ENCODE measurements at places on chromosomes 4 and X.
A peak's percentile ranks its signal among the peaks of the same experiment; 100 is the strongest.

- no peak for DNase-seq
Observed at GRCh38 chr4:8908206-8908893, 36.7 kb upstream of the HMX1 start.

DNA sequence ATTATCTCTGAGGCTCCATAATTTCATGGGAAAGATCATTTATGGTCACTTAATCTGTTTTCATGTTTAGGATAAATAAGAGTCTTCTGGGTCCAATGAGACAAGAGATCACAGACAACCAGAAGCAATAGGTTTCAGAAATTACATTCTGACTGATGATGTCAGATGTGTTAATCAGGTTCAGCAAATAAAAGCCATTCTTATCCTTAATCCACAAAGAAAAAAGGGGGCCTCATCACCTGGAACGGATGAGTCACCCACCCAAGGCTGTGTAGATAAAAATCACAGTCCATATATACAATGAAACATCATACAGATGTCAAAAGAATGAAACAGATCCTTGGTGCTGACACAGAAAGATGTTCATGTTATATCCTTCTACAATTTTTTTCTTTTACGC lies 36.6 kb downstream of the SYTL4 start:
- DNase-seq, result no peak

- no peak for DNase-seq
Observed at GRCh38 chrX:2933125-2933900, 4.2 kb upstream of the ARSD start.

GRCh38 chr4:162661913-162662312 lies 498.1 kb upstream of the FSTL5 start:
- no peak for DNase-seq

DNA sequence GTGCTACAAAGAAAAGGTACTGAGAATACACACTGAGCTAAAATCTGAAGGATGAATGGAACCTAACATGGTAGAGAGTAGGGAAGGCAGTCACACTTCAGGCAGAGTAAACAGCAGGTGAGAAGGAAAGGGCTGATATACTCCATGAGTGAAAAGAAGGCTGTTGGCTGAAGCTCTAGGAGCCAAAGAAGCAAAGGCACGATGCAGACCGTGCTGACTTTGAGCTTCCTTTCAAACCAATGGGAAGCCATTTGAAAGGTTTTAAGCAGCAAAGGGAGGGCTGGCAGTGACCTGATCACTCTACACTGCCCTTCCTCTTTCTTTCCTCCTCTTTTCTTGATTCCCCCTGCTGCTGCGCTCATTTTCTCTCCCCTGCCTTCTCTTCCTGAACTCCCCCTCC lies 66.4 kb downstream of the TMEM154 start:
- DNase-seq, result no peak

DNA sequence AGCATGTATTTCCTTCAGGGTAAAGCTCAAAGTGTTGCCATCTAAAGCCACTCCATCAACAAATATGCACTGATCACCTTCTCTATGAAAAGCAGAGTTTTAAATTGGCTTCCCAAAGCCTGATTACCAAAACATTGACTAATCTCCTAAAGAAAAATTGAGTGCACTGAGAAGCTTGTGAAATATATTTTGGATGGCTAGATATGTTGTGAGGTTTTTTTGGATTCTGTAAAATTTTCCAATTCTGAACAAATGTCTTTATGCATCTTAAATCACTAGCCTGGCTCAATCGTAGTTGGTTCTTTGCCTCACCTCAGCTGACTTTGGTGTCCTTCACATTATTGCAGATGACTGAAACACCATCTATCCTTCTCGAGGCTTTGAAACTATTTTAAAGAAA lies 14.9 kb upstream of the EXOSC9 start:
- no peak for DNase-seq

- DNase-seq, result no peak
Observed at GRCh38 chr4:22514001-22514400, 1.9 kb downstream of the ADGRA3 start.

DNA sequence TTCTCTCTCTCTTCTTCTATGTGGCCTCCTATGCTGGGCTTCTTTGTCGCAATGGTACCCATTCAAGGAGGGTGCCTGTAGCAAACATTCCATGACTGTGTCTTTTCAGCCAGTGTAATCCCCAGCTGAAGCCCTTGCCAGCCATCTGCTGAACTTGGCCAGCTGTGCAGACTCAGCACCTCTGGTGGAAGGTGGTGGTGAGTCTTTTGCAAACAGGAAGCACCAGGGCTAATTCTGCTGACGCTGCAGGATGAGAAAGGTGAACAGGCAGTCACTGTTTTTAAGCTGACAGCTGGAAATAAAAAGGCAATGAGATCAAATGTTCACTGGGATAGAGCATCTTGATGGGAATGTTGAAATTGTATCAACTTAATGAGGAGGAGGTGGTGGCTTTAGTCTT lies 298.7 kb upstream of the CLNK start:
- no peak for DNase-seq

- no peak for DNase-seq
Observed at GRCh38 chr4:8581094-8581861, 1.1 kb downstream of the GPR78 start.

DNA sequence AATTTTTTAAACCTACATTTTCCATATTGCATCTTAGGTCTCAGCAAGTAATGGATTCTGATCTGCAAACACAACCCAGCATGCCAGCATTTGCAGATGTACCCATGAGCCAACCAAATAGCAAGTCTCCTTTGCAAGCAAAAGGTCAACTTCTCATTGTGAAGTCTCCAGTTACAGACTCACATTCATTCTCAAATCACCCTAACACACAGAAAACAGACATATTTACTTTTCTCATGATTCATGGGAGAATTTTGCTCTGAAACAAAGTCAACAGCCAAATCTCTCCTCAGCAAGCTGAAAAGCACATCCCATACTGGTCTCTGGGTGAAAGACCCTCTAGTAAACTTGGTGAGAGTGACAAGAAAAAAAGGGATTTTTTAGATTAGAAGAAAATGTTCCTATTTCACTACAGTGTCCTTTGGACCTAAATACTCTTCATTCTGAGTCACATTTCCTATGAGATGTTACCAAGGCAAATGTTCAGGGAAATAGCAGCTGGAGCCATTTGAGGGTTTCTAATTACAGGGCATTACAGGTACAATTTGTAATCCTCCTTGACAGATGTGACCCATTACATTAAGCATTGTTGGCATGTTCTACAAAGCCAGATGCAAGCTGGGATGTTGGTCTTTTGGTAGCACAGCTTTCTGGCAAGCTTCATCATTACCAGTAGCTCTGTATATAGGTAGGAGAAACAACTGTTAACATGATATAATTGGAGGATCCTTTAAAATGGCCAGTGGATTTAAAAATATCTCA lies 383.3 kb downstream of the SMARCA1 start:
- DNase-seq, result no peak

GRCh38 chrX:36909676-36910030 lies 98.5 kb upstream of the FAM47C start:
- no peak for DNase-seq

DNA sequence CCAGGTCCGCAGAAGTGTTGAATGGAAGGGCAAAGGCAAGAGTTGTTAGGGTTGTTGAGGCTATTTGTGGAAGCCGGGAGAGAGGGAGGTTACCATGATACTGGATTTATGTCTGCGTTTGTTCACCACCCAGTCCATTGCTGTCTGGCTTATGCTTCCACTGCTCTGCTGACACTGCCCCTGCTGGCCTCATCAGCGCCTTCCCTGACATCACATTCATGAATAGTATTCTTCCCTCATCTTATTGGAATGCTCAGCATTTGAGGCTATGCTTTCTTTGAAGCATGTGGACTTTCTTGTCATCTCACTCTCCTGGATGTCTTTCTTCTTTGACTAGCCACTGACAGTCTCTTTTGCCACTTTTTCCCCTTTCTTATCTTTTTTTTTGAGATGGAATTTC lies 10.3 kb downstream of the GNL3L start:
- DNase-seq, result no peak

- DNase-seq, result no peak
Observed at GRCh38 chrX:97539970-97540519, 656.3 kb downstream of the RPA4 start.

GRCh38 chr4:143654571-143654970 lies 45.9 kb downstream of the FREM3 start:
- no peak for DNase-seq

DNA sequence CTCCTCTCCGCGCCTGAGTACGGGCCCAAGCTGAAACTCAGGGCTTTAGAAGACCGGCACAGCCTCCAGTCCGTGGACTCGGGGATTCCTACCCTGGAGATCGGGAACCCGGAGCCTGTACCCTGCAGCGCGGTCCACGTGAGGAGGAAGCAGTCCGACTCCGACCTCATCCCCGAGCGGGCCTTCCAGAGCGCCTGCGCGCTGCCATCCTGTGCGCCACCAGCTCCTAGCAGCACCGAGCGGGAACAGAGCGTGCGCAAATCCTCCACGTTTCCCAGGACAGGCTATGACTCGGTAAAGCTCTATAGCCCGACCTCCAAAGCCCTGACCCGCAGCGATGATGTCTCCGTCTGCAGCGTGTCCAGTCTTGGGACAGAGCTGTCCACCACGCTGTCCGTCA lies 13.9 kb downstream of the TBC1D14 start:
- DNase-seq, result no peak

- no peak for DNase-seq
Observed at GRCh38 chrX:46681849-46682248, 77.1 kb downstream of the SLC9A7 start.

DNA sequence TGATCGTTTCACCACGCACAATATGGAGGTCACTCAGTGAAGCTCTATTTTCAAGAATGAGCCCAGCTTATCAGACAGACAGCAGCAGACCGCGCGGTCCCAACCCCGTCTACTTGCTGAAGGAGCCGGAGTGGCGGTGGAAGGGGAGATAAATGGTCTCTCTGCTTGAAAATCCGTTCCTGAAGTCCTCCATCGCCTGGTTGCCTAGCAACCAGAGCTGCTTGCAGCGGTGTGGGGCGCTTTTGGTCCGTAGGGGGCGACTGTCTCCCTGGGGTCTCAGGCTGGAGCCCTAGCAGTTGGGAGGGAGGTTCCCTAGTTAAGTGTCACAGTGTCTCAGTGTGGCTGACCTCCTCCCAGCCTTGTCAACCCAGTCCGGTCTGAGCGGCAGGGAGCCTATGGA lies 8.3 kb upstream of the DLG3 start:
- DNase-seq, result peak; percentile 2
